NCI-H1105 (cell line): ENCODE measurements at places on chromosomes 1 and 21.

- DNase-seq: no peak
These were observed 1.6 kb upstream of the NPHP4 start for GRCh38 chr1:5993556-5994491.

GRCh38 chr1:237042526-237042891 lies 525 bp downstream of the RYR2 start:
- DNase-seq: no peak

- DNase-seq: no peak
These were observed 246.4 kb upstream of the LRRC7 start for GRCh38 chr1:69321311-69321710.

DNA sequence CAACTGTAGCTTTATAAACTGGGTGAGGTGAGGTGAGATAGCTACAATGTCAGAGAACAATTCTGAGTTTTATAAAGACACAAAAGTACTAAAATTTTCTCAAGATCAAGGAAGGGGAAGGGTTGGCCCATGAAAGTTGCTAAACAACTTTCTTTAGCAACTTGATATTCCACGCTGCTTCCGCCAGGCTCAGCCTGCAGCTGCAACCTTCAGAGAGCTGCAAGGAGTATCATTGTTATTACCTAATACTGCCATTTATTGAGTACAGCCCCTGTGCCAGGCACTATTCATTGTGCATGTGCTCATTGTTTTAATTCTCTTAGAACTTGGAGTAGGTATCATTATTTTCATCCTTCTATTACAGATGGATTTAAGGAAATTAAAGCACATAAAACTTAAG lies 34.1 kb upstream of the SUCO start:
- DNase-seq: no peak

GRCh38 chr1:60068393-60069045 lies 5.1 kb downstream of the C1orf87 start:
- DNase-seq: no peak

DNA sequence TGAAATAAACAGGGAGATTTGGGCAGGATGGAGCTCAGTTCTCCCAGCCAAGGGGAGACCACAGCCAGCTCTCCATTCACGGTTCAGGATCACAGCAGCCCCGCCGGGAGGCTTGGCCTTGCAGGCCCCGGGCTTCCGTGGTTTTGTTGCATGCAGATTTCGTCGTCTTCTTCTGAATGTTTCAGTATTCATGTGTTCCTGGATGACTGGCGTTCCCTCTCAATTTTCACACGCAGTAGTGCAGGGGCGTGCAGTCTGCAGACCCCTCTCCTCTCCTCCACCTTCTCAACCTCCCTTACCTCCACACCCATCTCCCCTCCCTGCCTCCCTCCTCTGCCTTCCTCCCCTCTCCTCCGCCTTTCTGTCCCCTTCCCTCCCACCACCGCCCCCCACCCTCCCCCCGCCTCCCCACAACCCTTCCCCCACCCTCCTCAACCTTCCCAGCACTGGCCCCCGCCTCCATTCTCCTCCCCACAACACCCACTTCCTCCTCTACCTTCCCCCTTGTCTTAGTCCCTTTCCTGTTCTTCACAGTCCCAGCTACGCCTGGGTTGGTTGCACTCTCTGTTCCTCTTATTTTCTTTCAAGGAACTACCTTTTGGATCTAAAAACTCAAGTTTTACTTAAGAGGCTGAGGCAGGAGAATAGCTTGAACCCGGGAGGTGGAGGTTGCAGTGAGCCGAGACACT lies 8.4 kb upstream of the SLC19A1 start:
- no peak for DNase-seq

DNA sequence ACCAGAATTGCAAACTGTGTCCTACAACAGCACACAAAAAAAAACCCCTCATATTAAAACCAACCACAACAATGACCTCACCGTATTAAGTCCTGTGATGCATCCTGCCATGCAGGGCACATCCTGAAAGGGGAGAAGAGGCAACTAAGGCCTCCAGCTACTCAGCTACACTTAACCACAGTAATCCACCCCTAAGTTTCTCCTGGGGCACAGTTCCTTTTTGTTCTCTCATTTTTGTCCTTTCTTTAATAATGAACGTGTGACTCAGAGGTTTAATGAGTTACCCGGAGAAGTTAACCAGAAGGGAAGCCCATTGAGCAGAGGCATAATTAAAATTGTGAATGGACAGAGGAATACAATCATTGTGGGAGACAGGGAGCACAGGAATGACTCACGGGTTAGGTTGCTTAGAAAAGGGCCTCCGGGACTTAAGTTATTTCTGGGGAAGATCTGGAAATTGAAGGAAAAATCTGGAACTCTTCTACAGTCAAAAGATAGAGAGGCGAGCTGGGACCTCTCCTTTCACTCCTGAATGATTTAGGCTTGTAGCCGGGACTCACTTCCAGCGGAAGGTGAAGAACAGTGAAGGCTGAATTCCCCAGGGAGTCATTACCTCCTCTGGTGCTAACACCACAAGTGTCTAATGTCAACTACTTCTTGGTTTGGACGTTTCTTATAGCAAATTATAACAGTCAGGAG lies 36.9 kb upstream of the HIVEP3 start:
- DNase-seq: no peak

GRCh38 chr1:51915951-51916350 lies 37.4 kb upstream of the NRDC start:
- DNase-seq: no peak

- DNase-seq: no peak
These were observed 1.0 kb downstream of the FAM78B start for GRCh38 chr1:166165661-166166328.

GRCh38 chr1:44010935-44011471 lies 19.6 kb downstream of the CCDC24 start:
- no peak for DNase-seq

DNA sequence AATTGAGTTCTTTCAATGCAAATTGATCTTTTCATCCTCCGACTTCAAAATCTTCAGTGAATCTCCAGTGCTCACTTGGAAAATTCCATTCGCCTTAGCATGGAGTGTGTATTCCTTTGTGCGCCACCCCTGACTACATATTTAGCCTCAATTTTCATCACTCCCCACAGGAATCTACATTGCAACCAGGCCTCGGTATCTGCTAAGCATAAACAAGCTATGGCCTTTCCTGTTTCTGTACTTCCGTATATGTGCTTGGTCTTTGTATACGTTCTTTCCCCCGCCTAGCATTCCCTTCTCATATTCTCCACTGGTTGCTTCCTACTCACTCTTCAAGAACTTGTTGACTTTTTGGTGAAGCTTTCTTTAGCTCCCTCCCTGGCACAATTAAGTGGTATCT lies 470.8 kb downstream of the LMO4 start:
- no peak for DNase-seq

DNA sequence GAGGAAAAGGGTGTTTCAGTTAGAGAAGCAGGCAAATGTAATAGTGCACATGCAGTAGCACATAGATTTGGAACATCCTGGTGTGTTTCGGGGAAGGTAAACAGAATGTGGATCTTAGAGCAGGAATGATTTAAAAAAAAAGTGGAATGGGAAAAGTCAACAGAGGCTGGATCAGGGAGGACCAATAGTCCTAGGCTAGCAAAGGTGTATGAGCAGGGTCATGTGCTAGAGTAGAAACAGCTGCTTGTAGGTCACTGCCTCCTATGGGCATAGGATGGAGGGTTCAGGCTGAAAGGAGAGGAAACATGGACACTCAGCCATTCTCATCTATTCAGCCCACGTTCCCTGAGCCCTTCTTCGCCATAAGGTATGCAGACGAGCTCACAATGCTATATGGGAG lies 3.7 kb upstream of the KPNA6 start:
- no peak for DNase-seq

- no peak for DNase-seq
These were observed 24.7 kb upstream of the SPSB1 start for GRCh38 chr1:9267827-9268581.

DNA sequence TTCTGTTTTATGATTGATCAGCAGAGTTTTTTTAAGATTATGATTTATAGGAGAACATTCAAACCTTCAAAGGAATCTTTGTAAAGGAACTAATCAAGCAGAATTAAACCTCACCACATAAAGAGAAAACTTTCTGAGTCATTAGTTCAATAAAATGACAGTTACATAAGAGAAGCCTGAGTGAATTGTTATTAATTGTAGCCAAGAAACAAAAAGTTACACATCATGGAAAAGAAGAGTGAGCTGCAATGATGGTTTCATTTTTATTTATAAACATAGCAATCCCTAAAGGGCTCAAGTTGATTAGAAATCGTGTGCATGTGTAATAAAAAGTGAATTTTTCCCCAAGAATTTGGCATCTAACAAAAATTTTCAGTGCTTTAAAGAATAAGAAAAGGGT lies 731.4 kb downstream of the LTN1 start:
- no peak for DNase-seq

- no peak for DNase-seq
These were observed 247.5 kb downstream of the USH2A start for GRCh38 chr1:216175714-216176113.

DNA sequence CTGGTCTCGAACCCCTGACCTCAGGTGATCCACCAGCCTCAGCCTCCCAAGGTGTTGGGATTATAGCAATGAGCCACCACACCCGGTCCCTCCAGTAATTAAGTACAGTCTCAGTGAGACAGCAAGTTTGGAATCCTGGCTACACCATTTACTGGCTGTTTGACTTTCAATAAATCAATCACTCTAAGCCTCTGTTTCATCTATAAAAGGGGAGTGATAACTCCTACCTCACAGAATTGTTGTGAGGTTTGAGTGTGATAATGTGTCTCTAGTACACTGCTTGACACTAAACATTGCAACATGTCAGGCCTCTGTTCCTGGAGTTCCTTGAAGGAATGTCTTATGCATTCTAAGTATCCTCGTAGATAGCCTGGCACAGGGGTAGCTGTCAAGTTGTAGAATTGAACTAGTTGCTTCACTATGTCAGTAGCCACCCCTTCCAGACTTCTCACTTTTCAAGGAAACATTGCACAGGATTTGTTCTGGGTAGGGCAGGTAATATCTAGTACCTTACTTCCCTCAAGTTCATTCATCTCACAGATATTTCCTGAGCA lies 12.4 kb downstream of the ENTREP3 start:
- no peak for DNase-seq

DNA sequence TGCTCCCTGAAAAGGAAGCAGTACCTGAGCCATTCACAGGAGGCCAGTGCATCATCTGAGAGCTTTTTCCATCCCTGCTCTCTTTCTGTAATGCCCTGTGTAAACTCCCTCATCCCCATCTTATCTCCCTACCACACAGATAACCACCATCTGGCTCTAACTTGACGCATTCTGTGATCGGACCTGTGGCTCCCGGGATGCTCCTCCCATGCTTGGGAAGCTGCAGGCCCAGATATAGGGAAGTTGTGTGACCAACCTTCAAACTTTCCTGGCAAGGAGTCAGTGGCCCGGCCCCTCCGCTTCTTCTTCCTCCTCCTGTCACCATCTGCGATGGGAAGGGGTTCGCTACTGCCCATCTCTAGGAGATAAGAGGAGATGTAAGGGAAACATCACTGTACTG lies 21.1 kb downstream of the MKNK1 start:
- DNase-seq: no peak

GRCh38 chr1:245605480-245606156 lies 450.8 kb downstream of the KIF26B start:
- no peak for DNase-seq

DNA sequence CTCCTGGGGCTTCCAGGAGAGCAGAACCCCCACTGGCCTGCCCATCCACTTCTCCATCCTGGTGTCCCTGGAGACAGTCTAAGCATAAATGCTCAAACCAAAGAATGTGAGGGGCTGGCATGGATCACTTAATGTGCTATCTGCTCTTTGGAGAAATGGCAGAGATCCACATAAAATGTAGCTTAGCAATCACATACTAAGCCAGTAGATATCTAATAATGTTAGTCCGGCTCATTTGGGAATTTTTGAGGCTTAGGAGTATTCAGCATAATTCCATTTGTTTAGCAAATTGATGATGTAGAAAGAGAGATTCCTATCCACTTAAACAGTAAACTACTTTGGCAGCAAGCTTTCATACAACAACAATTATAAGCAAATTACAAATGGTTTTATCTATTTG lies 90.7 kb downstream of the TENT5C start:
- DNase-seq: no peak
